Motor neuron (in vitro differentiated cells): ENCODE measurements at places on chromosomes 1 and 21. TPM values are rescaled to one million over a fixed set of nuclear protein-coding genes. Genes with fewer than 3 reads are reported as not detected.

Gene LCE3D
- not detected in 2 replicates for total RNA-seq

Gene PGBD5
- total RNA-seq = 4.6 and 5.0 TPM in 2 replicates

Gene CCDC27
- total RNA-seq = 0.25 and 0.27 TPM in 2 replicates

Gene MCOLN2
- total RNA-seq = 0.14 and 0.16 TPM in 2 replicates

Gene KIRREL1
- 48.7 and 52.3 TPM in 2 replicates for total RNA-seq

Gene TEX38
- total RNA-seq = 0.36 and 1.0 TPM in 2 replicates

DNA sequence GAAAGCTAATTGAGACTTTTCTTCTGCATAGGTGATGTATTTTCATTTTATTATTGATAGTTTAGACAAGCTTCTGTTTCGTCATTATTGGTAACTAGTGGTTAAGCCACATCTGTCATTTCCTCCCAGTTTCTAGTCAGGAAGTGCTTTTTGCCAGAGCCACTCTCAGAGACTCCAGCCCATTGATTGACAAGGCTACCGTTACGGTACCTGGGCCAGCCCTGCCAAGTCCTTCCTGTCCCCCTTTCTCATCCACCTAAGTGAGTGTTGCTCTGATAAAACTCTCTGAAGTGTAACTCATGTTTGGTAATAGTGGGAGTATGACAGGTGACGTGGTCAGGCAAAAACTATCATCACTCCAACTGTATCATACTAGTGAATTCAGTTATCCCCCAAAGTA lies 29.6 kb upstream of the AGL start:
- no peak for ATAC-seq

- peak; percentile 94 for ATAC-seq
Measured at GRCh38 chr1:170145770-170146676, at the start of gene NTMT2. Gene NTMT2 (plus strand): TSS chr1:170145959. CDS start chr1:170146108, 149 bp downstream.

DNA sequence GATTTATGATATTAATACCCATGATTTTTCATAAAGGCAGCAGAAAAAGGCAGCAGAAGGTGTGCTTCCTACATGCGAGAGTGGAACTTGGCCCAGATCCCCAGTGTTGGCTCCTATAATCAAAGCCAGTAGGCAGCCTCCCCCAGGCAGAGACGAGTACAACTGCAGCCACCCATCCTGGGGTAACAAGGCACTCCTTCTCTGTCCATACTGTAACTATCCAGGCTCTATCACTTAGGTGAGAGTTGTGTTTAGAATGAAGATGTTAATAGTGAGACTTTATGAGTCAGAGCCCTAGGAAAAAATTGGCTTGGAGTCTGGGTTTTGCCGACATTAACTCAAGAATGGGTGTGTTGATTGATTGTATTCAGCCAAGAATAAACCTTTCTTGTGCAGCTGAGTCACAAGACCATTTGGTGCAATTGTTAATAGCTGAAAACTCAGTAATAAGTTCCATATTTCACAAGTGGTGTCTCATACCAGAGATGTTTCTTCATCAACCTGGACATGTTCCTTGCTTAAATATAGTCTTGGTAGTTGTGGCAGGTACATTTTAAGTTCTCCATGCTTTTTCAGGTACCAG lies 322.3 kb downstream of the DUSP10 start:
- ATAC-seq = no peak

DNA sequence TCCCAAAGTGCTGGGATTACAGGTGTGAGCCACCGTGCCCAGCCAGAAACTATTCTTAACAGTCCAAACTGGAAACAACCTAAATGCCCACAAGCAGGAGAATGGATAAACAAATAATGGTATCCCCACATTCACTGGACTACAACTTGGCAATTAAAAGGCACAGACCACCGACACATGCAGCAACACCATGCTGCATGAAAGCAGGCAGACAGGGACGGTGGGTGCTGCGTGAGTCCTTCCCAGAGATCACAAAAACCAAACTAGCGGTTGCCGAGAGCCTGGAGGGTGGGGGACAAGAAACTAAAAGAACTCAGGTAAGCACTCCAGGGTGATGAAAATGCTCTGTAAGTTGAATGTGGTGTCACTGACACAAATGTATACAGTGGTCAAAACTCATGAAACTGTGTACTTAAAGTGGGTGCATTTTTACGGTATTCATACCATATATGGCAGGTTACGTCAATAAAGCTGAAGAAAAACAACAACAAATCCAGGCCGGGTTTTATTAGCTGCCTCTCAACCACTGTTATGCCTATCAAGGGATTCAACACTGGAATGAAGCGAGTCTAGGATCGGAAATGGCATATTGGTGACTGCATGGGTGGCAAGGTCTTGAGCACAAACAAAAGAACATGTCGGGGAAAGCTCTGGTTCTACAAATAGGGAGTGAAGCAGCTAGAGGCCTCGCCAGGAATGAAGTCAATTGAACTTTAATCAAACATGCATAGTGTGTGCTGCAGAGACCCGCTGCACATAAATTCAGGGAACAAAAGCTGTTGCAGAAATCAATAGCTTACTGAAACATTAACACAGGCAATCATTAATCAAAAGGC lies 52.4 kb downstream of the SLC45A1 start:
- no peak for ATAC-seq

Gene THBS3
- 22.7 and 23.1 TPM in 2 replicates for total RNA-seq

DNA sequence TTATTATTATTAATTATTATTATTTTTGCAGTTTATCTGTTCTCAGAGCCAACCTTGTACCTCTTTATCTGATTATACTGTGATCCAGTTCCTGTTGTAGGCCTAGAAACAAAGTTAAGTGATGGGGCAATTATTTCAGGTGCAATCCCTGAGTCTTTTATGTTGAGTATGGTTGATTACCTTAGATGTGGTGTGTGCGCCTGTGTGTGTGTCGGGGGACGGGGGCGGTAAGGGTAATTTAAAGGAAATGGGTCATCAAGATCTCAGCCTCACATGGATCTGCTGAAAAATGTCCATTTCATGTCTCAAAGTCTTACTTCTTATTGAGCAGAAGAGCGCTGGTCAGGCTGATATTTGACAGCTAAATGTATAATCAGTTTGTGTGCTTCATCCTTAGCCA lies 7.8 kb upstream of the OR10T2 start:
- no peak for ATAC-seq

Gene DLGAP3
- total RNA-seq = 0.21 and 0.38 TPM in 2 replicates

Gene UBL4B
- 0.05 and 0.25 TPM in 2 replicates for total RNA-seq

DNA sequence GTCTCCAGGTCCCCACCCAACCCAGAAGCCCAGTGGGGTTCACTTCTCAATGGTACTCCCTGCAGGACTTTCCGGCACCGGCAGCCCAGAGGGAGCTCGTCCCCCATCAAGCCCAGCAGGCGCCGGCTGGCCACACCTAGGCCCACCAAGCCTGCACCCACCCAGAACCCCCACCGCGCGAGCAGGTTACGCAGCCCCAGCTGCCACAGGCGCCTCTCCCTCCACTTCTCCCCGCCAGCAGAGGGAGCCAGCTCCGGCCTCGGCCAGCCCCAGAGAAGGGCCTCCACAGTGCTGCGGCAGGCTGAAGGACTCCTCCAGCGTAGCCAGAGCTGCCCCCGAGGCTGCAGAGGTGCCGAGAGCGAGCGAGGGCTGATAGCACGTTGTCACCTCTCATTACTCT lies 722.3 kb downstream of the PLA2G4A start:
- ATAC-seq = no peak

GRCh38 chr1:63408331-63408730 lies 40.9 kb downstream of the ALG6 start:
- ATAC-seq = no peak

DNA sequence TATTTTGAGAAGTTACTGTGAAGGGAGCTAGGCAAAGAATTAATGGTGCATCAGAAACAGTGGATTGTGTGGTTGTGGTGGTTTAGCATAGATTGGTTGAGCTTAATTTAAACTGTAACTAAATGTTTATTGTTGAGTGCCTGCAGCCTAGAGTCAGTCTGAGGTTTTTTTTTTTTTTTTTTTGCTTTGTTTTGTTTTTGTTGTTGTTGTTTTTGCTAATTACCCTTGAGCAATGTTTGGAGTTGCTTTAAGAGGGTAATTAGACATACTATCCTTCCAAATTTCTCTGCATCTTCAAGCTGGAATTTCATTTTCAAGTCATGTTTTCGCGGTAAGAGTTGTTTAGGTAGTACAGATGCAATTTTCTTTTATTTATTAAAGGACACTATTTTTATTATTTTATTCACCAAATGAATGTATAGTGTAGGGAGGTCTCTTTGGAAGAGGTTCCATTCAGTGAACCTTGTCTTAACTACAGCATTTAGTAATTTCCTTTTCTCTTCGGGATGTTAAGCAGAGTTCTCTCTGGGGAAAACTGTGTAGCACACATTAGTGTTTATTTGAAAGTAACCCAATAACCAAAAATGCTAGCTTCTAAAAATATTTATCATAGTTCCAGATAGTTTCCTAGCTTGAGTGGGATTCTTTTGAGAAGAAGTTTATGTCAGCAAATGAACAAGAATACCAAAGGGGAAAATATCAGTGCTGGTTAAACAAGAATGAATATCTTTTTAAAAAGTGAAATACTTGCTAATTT lies 82.3 kb downstream of the CLIC4 start:
- no peak for ATAC-seq

- no peak for ATAC-seq
Measured at GRCh38 chr1:202964791-202965410, 2.2 kb downstream of the CYB5R1 start.

Gene POGK
- 40.3 and 42.1 TPM in 2 replicates for total RNA-seq

- ATAC-seq = no peak
Measured at GRCh38 chr1:60621368-60621851, 461.0 kb upstream of the NFIA start.

Gene SNX27
- 25.8 and 35.4 TPM in 2 replicates for total RNA-seq

DNA sequence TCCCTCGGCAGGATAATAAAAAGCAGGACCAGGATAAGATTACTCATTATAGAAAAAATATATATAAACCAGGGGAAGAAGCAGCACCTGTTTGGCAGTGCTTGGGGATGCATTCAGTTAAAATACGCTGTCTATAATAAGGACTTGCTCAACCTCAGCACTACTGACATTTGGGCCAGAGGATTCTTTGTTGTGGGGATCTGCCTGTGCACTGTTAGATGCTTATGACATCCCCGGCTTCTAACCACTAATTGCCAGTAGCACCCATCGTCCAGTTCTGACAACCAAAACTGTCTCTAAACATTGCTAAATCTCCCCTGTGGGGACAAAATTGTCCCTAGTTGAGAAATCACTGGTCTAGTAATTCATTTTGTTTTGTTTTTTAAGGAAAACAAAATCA lies 242.1 kb downstream of the SLC45A1 start:
- no peak for ATAC-seq

GRCh38 chr1:7069931-7070330 lies 284.7 kb downstream of the CAMTA1 start:
- ATAC-seq = peak; percentile 89

Gene TRIM63
- 0.29 and 0.41 TPM in 2 replicates for total RNA-seq

GRCh38 chr21:16007943-16008342 lies 278.2 kb downstream of the USP25 start:
- ATAC-seq = no peak

Gene DNALI1
- total RNA-seq = 0.90 and 4.7 TPM in 2 replicates

DNA sequence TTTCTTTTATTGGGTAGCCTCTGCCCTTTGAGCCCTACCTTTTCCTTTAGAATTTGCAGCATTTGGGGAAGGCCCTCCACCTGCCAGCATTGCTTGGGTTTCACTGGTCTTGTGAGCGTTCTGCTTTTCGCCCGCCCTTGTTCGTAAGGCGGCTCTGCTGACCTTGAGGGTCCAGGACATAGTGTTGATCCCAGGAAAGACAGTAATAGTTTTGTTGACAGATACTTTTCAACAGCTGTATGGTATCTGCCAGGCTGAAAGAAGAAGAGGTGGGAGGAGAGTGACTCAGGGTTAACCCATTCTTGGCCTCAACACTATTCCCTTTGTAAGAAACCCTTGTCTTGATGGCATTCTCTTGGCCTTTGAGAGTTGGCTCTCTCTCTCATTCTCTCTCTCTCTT lies 113.4 kb upstream of the SPAG17 start:
- ATAC-seq = no peak

DNA sequence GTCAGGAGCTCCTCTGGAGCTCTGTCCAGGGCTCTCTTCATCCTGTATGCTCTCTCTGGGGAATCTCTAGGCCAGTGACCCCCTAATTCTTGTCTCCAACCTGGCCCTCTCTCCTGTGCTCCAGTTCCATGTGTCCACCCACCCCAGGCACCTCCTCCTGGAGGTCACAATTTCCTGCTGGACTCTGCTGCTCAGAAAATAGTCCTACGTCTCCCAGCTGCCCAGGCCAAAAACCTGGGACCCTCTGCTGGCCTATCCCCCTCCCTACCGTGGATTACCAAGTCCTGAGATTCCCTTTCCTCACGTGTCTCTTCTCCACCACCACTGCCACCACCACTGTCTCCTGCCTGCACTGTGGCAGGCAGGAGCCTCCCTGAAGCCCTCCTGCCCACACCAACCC lies 11.7 kb downstream of the NES start:
- no peak for ATAC-seq

Gene IQCC
- 0.97 and 1.6 TPM in 2 replicates for total RNA-seq

DNA sequence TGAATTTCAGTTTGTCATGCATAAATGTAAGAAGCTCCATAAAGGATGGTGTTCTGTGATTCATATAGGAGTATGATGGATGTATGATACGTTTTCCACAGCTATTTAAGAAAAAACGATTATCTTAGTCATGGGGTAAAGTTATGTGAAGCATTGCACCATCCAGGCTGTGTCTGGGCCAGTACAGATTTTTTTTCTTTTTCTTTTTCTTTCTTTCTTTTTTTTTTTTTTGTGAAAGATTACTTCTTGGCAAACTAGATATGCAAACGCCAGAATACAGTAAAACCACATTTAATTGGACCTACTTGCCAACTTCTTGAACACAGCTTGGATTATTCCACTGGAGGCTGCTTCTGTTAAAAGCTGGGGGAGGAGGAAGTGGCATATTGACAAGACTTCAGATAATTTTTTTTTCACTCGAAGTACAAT lies 14.9 kb downstream of the ZBTB18 start:
- ATAC-seq = no peak

GRCh38 chr1:97186381-97186780 lies 464.8 kb downstream of the PTBP2 start:
- no peak for ATAC-seq

- no peak for ATAC-seq
Measured at GRCh38 chr1:245516284-245516759, 361.5 kb downstream of the KIF26B start.

- ATAC-seq = no peak
Measured at GRCh38 chr1:17404820-17405219, 32.8 kb downstream of the PADI6 start.

DNA sequence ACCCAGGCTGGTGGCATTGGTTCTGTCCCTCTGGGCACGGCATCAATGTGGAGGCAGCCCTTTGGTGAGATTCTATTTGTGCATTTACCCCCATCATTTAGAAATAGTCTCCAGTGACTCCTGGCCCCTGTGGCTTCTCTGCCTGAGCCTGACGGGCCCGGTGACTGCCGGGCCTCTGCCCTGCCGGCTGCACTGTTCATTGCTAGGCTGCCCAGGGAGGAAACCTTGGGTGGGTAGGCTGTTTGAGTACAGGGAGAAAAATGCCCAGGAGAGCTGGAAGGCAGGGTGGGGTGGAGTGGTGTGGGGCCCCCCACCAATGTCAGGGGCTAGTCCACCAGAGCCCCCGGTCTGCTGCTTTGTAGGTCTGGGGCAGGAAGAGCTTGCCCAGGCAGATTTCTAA lies 23.4 kb upstream of the EDN2 start:
- ATAC-seq = no peak

Gene KAZN
- total RNA-seq = 20.0 and 21.2 TPM in 2 replicates

- no peak for ATAC-seq
Measured at GRCh38 chr1:94031154-94031553, 89.8 kb downstream of the ABCA4 start.
